ENCODE measurements at places on chromosomes 16 and 17. TPM values are rescaled to one million over a fixed set of nuclear protein-coding genes. Genes with fewer than 3 reads are reported as not detected.

Gene STAT5A
- total RNA-seq, result 16.0 TPM

Gene ADAD2
- not detected for total RNA-seq

Gene TSPAN10
- not detected for total RNA-seq

Gene ABAT
- 0.53 TPM for total RNA-seq

Gene ACD
- total RNA-seq, result 35.8 TPM

Gene FNDC8
- not detected for total RNA-seq

Gene ITGAL
- 0.05 TPM for total RNA-seq

Gene STUB1
- total RNA-seq, result 176 TPM

Gene IRX3
- total RNA-seq, result 0.20 TPM

Gene OR3A3
- not detected for total RNA-seq

Gene TMC7
- 1.5 TPM for total RNA-seq

Gene HSPB9
- not detected for total RNA-seq

Gene CD300LB
- not detected for total RNA-seq

Gene SMIM22
- total RNA-seq, result not detected

Gene CCL8
- not detected for total RNA-seq

Gene ZFHX3
- total RNA-seq, result 3.7 TPM

Gene CORO6
- total RNA-seq, result 0.60 TPM

Gene TRIM47
- 62.8 TPM for total RNA-seq

Gene PARD6A
- total RNA-seq, result 2.8 TPM

Gene TEX14
- total RNA-seq, result 0.27 TPM

Gene GPT2
- 9.0 TPM for total RNA-seq

Gene HSD11B2
- not detected for total RNA-seq

Gene ITGB3
- 174 TPM for total RNA-seq

Gene GPR179
- total RNA-seq, result not detected

Gene PABPN1L
- not detected for total RNA-seq

Gene MYH10
- total RNA-seq, result 34.6 TPM

Gene SPECC1
- total RNA-seq, result 4.7 TPM

Gene GRIN2A
- total RNA-seq, result 0.67 TPM

Gene ZNF385C
- not detected for total RNA-seq

Gene CD300H
- not detected for total RNA-seq

Gene NKD1
- under 0.01 TPM for total RNA-seq

Gene TUBB3
- total RNA-seq, result 210 TPM

Gene CDRT15
- total RNA-seq, result not detected

Gene SLC47A2
- total RNA-seq, result not detected

Gene MAP2K6
- 3.8 TPM for total RNA-seq
